Inflammatory macrophage treated with lipopolysaccharide for 1 hour (primary cell): ENCODE measurements at places on chromosomes 11 and 22.

DNA sequence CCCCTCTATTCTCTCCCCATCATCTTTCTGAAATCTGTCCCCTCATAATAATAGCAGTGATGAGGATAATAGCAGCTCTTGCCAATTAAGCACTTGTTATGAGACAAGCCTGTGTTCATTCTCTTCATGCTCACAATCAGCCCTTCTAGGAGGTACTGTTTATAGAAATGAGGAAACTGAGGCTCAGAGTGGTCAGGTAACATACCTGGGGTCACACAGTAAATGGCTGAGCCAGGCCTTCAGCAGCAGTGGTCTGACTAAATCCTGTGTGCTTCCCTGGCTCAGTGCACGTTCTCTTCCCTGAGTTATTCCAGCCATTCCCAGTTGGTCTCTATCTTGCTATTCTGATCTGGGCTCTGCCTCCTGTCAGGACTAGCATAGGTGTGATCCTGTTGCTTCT, 3.8 kb upstream of the CNIH2 start:
- DNase-seq: no peak

- DNase-seq: peak; percentile 60
These were observed 10.3 kb upstream of the BIK start for GRCh38 chr22:43100225-43100624.

- no peak for DNase-seq
These were observed 8.7 kb downstream of the THY1 start for GRCh38 chr11:119414321-119414720.

DNA sequence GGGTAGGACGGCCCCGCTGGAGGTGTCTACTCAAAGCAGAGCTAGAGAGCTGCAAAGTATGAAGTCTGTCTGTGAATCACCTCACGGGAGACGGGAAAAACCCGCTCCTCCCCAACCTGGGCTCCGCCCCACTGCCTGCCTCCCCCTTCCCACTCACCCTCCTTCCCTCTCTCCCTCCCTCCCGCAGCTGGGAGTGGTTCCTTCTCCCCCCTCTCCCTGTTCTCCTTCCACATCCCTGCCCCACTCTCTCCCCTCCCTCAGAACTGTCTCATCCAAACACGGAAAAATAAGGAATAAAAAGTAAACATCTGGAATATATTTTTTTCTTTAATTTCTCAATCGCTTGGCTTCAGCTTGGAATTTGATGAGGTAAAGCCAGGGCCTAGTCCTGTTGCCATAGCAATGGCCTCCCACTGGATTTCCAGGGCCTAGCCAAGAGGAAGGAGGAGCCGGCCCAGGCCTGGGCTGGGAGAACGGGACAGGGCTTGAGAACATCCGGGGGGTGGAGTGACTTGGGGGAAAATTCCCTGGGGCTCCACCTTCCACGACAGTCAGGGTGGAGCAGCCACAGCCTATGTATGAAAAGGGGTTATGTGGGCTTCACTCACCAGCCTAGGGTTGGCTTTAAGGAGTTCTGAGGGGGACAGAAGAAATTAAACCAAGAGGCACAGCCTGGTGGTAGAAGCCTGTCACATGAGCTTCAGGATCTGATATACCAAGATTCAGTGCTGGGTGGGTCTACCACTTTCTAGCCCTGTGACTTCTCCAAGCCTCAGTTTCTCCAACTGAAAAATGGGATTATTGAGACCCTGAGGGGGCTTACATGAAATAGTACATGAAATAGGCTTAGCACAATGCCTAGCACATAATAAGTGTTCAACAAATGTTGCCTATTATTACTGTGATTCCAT, 2.2 kb downstream of the TNKS1BP1 start:
- no peak for DNase-seq

DNA sequence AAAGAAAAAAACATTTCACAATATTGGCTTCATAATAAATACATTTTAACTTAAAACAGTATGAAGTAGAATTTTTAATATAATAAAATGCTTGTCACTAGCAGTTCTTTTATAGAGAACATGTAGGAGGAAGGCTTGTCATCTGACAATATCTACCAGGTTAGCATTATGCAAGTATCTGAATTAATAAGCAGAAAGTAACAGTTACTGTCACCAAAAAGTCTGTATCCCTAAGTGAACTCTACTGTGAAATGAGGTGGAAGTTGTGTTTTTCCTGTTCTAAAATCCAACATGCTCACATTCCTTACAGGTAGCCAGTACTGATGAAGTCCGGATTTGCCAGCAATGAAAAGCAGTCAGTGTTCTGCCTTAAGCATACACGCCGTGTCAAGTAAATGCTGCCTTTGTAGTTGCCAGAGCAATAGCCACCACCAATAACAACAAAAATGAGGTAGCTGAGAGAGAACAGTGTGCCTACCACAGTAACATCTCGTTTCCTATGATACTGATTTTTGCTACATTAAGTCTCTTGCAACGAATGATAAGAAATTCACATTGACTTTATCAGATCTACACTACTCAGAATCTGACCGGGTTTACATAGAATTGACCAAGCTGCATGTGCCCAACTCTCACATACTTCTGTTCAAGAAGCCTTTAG, 95.5 kb downstream of the SIK3 start:
- DNase-seq: no peak

- peak; percentile 47 for DNase-seq
These were observed 547 bp downstream of the PARVG start for GRCh38 chr22:44181033-44181911.

GRCh38 chr11:114799476-114799875, 121.1 kb downstream of the NXPE2 start:
- no peak for DNase-seq

DNA sequence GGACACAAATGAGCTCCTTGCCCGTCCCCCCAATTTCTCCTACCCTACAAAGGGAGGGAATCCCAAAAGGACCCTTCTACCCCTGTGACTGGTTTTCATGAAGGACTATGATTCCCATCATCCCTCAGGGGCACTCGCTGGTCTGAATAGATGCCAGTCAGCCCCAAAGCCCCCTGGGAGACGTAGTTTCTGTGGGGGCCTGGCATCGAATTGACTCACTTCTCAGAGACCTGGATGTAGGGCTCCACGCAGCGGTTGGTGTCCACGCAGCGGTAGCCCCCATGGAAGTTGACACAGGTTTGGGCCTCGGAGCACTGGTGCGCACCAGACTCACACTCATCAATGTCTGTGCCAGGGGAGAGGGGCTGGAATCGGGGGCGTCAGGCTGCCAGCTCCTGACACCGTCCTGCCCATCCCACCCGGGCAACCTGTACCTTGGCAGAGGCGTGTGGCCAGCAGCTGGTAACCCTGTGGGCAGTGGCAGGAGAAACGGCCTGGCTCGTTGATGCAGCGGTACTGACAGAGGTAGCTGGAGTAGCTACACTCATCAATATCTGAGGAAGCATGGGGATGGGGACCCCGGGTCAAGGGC, 4.4 kb downstream of the EFEMP2 start:
- DNase-seq: no peak
